NCI-H345 (cell line): ENCODE measurements at places on chromosomes 6 and 20.
A peak's percentile ranks its signal among the peaks of the same experiment; 100 is the strongest.

DNA sequence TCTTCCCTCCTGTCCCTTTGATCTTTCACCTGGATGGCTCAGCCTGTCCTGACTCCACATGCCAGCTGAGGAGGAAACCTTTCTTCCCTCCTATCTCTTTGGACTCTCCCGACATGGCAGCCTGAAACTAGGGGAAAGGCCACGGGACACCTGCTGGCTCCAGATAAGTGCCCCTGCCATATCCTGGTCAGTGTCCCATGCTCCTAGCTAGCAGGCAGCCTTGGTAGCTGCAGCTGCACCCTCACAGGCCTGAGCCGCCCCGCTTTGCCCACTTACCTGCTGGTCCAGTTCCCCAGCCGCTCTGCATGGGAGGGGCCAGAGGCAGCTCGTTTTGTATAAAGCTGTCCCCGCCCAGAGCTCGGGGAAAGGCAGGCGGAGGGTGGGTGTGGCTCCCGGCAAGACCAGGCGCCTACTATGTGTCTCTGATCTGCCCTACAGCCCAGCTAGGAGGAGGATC, 7.4 kb upstream of the SLC52A3 start:
- no peak for DNase-seq

DNA sequence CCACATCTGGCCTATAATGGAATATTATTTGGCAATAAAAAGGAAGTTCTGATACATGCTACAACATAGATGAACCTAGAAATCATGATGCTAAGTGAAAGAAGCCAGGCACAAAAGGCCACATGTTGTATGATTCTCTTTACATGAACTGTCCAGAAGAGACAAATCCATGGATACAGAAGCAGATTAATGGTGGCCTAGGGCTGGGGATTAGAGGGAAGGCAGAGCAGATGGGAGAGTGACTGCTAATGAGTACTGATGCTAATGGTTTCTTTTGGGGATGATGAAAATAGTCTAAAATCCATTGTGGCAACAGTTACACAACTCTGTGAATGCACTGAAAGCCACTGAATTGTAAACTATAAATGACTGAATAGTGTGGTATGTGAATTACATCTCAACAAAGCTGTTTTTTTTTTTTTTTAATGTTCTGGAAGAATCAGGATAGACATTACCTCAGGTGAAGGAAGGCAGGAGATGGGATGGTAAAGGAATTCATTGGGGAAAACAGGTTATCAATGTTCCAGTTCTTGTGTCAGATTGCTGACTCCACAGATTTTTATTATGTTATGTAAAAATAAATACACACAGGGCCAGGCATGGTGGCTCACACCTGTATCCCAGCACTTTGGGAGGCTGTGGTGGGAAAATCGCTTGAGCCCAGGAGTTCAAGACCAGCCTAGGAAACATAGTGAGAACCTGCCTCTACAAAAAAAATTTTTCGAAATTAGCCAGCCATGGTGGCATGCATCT, 8.9 kb upstream of the SOX12 start:
- DNase-seq, result no peak

DNA sequence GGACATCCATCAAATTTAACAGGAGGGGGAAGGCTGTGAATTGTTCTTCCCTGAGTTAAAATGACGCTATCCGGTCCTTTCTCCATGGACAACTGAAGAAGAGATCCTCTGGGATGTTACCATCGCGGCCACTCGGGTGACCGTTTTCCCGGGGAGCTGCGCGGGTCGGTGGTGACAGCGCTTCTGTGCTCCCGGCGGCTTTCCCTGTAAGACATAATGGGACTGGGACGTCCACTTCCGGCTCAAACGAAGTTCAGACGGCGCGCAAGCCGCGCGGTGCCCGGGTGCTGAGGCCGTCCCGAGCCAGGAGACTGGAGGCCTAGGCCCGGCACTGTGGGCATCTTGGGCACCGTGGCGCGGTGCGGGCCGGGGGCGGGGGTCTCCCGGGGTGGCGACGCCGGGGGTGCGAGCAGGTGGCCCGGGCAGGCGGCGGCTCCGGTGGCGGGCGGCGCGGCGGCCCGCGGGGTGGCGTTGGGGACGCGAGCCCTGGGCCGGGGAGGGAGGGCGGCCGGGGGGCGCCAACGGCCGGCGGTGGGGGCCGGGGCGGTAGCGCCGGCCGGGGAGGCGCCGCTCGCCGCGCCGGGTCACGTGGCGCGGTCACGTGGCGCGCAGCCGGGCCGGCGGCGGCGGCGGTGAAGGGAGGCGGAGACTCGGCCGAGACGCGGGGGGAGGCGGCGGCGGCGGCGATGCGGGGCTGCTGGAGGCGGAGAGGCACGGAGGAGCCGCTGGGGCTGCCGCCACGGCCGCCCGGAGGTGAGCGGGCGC, 63.6 kb downstream of the GTF2H5 start:
- peak; percentile 82 for DNase-seq

DNA sequence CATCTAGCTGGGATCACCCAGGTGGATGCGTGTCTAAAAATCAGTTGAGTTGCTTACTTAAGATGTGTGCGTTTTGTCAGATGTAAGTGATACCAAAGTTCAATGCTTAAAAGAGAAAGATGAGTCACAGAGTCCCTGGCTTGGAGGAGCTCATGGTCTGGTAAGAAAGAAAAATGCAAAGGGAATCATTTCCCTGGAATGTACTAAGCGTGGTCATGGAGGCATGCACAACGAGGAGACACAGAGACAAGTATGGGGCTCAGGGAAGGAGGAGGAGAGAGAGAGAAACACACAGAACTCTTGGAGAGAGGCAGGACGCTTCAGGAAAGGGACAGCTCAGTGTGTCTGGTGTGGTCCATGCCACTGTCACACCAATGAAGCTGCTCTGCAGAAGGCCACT, 186.9 kb upstream of the GMDS start:
- DNase-seq, result no peak

- DNase-seq, result peak; percentile 16
These were observed 14.1 kb upstream of the TENT5A start for GRCh38 chr6:81766482-81767069.

DNA sequence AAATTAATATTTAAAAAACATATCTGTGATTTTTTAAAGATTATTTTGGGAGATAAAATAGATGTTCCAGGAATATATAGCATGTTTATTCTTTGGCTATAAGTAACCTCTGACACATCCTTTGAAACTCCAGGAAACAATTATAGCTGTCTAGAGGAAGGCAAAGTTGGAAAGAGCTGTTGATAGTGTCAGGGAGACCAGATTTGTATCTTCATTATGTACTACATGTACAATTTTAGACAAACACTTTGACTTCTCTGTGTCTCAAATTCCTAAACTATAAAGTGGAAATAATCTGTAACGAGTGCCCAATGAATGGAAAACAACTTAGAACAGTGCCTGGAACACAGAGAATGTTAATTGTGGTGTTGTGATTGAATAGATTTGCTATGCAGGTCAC, 25.6 kb upstream of the ADGRG6 start:
- DNase-seq, result no peak

DNA sequence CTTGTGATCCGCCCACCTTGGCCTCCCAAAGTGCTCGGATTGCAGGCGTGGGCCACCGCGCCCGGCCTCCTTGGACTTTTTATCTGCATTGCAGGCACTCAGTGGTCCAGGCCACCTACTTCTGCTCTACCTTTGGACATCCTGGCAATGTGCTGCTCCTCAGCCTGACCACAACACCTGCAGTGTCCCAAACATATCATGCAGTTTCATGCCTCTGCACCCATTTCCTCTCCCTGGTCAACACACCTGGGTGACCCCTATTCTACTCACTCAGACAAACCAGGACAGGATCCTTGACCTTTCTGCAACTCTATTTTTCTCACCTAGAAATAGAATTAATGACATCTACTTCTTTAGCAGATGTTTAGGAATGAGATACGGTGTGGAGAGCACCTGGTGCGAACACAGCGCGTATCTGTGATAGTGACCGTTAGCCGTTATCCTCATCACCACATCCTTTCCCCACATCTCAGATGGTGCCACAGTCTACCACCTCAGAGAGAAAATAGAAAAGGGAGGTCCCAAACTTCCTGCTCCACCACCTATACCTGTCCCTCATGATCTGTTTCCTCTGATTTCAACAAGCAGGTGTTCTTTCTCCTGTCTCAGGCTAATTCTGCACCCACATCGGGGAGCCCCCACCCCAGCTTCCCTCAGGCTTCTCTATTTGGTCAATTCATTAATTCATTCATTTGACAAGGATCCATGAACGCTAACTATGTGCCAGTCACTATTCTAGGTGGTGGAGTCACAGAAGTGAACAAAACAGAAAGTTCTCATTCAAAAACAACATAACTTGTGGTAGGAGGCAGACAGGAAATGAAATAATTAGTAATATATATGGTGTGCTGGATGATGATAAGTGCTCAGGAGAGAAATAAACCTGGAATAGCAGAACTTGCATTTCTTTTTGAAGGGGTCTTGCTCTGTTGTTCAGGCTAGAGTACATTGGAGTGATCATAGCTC, 4.3 kb upstream of the BTN3A2 start:
- no peak for DNase-seq

GRCh38 chr6:32223258-32224235, at the start of gene NOTCH4:
Gene NOTCH4, minus strand, starts transcription at chr6:32224067. Its CDS starts 139 bp downstream, at chr6:32223928.
- DNase-seq, result no peak

GRCh38 chr6:79334674-79335073, 100.2 kb upstream of the HMGN3 start:
- no peak for DNase-seq

DNA sequence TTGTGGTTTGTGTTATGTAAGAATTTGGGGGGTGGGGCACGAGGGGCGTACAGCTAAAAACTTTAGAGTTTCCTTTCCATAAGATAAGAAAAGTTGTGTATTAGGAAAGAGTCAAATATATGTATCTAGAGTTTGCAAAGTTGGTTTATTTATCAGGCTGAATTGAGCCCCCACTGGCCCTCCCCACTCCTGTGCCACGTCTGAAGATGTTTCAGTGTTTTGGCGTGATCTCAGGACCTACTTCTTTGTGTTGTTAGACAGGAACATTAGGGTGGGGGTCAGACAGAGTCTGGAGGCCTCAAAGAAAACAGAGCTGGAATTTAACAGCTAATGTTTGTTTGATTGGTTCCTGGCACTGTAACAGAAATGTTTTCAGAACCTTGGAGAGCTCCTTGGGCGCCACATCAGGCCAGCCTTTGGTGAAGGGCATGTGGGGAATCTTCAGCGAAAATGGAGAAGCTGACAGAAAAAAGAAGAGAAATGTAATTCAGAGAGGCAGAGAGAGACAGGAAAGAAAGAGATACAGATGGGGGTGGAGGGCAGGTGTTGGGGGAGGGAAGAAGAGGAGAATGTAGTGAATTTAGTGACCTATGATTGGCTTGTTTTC, 674 bp downstream of the NRSN1 start:
- DNase-seq, result no peak

GRCh38 chr6:56856036-56856580, 98.8 kb upstream of the BEND6 start:
- DNase-seq, result no peak

DNA sequence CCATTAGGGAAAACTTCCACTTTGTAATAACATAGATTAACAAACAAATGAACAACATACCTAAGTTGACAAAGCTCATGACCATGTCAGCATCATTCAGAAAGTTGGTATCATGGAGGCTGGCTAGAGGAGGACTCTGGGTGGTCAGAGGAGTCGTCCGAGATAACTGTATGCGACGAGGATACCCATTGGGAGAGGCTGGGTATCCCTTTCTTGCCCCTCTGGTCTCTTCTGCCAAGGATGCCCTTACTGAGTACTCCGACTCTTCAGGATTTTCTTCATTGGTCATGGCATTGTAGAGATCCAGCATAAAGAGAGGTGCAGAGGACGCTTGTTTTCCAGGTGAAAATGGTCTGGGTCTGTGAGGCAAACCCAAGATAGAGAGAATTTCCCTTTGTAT, 1.1 kb downstream of the BMP5 start:
- DNase-seq, result no peak

DNA sequence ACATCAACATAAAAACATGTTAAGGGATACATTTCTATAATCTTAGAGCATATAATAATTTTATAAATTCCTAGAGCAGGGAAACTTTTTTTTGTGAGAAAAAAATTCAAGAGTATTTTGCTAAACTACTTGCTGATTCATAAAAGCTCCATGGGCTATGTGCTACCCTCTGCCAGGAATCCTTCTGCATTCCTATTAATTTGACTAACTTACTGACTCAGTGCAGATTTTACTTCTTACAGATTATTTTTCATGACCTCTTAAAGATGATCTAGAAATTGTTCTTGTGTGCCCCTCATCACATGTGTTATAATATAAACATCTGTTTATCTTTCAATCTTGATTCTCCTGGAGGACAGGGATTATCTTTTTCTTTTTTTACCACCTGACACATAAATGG, 5.7 kb downstream of the VTA1 start:
- no peak for DNase-seq

- peak; percentile 47 for DNase-seq
These were observed 203.6 kb upstream of the GMDS start for GRCh38 chr6:2448826-2449571.

- DNase-seq, result peak; percentile 93
These were observed at the start of gene GPANK1 for GRCh38 chr6:31664790-31665500. Gene GPANK1, minus strand, starts transcription at chr6:31664997. Its CDS starts 519 bp downstream, at chr6:31664478.

GRCh38 chr20:30985386-30985785, 272.1 kb upstream of the DEFB115 start:
- no peak for DNase-seq

- no peak for DNase-seq
These were observed 155.0 kb upstream of the SNX9 start for GRCh38 chr6:157668009-157668401.

DNA sequence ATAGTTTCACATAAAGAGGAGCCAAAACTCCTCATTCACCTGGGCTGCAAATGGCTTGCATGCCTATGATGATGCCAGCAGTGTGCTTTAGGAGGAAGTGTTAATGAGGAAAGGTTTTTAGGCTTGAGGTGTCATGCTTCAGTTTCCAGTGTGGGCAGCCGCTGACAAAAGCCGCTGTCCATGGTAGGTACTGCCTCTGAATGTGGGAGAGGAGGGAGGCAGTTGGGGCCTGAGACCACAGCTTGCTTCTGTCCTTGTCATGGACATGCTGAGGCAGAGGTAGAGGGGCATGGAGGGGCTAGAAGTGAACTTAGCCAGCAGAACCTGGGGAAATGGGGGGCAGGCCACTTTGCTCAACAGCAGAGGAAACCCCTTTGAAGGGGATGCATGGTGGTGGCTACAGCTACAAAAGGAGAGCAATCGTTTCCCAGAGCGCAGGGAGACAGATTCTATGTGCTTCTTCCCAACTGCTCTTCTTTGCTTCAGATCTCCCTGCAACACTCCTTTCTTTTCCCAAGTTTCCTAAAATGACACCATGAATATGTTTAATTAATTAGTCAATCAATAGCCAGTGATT, 372.1 kb upstream of the CNR1 start:
- no peak for DNase-seq

GRCh38 chr6:9398767-9399373, 963.5 kb upstream of the SLC35B3 start:
- DNase-seq, result no peak
